ENCODE measurements at places on chromosomes 7 and 10.

DNA sequence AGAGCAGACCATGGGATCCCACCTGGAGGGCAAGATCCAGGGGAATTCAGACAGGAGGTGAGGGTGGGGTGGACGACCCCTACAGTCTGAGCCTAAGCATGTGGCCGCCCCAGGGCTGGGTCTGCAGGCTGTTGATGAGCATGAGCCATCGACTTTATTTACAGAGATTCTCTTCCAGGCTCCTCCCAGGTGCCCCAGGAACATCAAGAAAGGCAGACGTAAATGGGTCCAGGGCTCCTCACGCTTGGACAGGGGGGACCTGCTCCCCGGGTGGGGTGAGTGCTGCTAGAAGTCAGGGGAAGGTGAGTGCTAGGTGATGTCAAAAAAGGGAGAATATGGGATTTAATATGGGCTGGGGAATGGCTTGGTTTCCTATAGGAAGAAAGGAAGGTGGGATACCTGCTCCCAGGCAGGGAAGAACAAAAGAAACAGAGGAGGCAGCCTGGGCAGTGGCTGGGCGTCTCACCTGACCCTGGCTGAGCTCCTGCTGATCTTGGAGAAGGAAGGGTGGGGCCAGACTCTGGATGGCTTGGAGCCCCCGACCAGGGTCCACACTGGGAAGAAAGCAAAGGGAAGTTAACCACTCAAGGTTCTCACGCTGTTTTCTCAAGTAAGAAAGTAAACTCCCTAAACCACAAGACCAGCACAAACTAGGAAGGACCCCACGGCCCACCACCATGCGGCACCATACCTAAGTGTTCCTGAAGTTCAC lies 162.1 kb upstream of the SHH start:
- no peak for DNase-seq

DNA sequence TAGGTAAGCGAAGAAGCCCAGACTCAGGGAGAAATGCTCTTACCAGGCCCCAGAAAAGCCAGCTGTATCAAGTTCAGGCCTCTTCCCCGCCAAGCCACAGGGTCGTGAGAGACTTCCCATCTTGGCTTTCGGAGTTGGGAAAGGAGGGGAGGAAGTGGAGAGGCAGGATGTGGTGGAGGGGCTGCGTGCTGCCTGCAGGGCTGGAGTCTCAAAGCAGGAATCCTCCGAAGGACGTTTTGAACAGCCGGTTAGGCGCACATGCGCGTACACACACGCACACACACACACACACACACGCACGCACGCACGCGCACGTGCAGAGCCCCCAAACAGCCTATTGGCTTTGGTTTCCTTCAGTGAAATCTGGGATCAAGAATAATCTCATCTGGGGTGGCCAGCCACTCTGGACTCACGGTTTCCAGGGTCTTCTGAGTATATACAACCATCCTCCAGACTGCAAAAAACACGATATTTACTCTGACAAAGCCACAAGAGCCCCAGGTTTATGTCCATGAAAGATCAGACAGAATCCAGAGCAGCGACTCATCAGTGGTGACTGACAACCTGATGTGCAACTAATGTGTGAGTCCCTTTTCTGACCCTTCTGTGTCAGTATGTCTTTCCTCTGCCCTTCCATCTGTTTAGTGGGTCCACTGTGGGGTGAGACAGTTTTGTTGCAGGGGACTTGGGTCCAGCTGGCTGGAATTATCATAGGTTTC lies 115.0 kb upstream of the ZNF438 start:
- DNase-seq = peak; percentile 70

GRCh38 chr7:157814931-157815705 lies 478.3 kb downstream of the DNAJB6 start:
- DNase-seq = no peak

DNA sequence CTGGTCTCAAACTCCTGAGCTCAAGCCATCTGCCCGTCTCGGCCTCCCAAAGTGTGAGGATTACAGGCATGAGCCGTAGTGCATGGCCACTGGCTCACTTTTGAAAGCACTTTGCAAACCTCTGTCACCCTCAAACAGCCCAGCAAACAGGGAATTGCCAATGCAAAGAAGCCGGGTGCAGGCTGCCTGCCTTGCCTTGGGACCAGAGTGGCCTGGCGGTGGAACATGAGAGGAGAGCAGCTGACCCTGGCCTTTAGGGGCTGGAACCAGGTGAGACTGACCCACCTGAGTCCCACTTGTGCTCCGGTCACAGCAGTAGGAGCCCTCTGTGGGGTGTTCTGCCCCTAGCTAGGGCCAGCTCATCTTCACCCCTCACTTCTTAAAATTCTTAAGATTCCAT lies 237.1 kb upstream of the GALNT17 start:
- no peak for DNase-seq

DNA sequence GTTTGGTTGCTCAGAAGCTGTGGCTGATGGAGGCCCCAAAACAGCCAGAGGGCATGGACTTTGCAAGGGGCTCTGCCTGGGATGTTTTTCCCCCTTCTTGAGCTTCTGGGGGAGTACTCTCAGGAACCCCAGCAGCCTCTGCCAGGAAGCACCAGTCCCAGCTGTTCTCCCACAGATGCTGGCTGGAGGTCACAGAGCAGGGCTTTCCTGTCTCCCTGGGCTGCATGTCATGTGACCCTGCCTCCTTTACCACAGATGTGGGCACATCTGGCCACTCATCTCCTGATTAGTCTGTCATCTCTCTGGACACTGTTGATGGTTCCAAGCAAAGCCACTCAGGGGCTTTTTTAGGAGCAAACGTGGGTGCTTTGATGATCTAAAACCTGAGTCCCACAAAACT lies 136.7 kb downstream of the NEURL1 start:
- no peak for DNase-seq

DNA sequence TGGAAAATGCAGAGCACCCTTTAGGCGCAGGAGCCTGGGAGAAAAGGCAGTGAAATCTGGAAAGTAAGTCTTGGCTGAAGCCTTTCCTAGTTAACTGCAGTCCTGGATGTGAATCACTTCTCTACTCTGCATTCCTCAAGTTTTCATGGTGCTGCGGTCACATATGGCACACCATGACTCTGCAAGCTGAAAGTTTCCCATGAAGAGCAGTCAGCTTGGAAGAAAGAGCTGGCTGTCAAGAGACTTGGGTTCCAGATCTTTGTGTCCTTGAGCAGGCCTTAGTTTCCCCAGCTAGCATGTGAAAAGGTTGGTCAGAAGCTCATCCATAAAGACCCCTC lies 548.3 kb downstream of the SORCS3 start:
- peak; percentile 20 for DNase-seq

- no peak for DNase-seq
Measured at GRCh38 chr7:64914557-64914956, 11.5 kb downstream of the ZNF273 start.

GRCh38 chr10:64486149-64486548 lies 964.9 kb downstream of the REEP3 start:
- peak; percentile 16 for DNase-seq

- DNase-seq = peak; percentile 48
Measured at GRCh38 chr10:30747633-30748032, 118.1 kb upstream of the LYZL2 start.

DNA sequence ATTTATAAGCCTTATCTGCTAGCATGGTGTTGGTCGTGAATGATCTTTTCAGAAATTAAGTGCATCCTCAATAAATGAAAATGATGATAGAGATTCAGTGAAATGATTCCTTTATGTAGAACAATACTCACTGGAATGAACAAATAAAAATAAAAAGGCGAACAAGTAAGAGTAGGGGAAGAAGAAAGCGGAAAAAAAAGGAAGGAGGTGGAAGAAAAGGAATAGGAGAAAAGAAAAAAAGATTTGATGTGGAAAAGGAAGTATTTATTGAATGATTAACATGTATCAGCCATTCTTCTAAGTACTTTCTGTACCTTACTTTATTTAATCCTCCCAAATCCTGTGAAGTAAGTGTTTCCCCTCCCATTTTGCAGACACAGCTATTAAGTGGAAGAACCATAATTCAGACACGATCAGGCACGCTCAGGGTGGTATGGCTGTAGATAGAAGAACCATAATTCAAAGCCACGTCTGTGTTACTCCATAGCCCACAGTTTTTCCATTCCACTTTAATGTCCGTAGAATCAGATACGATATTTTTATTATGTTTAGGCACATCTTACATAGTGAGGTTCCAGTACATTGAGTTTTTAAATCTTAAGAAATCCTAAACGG lies 156.2 kb upstream of the LAMB4 start:
- no peak for DNase-seq

DNA sequence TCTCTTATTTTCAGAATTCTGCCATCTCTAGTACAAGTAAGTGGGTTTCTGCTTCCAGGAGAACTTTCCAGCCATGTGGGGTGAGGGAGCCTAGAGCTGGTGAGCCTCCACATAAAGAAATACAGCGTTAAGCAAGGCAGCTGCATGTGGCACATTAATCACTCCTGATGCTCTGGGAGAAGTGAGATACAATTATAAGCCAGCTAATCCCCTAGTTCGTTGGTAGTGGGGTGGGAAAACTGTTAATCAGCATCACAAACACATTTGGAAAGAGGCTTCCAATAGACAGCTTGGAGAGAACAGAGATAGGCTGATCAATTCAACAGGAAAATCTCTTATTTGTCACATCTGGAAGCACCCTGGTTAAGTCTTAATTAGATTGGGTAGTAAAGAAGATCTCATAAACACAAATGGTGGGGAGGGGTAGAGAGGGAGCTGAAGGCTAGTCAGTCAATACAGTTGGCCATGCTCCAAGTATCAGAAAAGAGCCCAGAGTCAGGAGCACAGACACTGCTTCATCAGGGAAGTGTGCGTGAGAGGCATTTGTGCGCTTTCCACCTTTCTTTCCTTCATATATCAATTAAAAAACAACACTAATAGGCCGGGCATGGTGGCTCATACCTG lies 130.6 kb downstream of the SORCS1 start:
- DNase-seq = no peak

DNA sequence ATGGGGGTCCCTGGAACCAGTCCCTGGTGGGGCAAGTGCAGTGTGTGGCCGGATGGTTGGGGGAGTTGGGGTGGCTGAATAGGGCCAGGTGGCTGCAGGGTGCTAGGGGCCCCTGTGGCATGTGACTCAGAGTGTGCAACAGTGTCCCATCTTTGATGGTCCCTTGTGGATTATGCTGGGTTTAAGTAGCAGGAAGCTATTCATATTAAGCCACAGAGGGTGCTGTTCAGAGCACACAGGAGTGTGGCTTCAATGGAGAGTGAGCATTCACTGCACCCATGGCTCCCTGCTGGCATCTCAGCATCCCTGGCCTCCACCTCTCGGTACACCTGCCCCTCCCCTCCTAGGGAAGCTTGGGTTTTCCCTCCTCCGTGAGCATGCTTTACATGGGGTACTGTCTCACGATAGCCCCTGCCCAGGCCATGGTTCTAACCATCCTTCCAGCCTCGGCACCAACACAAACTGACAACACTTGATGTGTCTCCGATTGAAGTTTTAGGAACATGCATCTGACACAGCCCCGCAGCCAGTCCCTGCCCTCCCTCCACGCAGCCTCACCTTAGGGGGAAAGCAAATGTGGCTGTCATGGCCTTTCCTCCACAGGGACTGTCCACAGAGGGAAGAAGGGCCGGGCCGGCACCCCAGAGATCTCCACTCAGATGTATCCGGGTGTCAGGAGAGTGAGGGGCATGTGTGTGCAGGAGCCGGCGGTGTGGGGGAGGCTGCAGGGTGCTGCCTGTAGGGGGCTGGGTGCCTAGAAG lies 30.4 kb upstream of the PPIF start:
- DNase-seq = no peak

DNA sequence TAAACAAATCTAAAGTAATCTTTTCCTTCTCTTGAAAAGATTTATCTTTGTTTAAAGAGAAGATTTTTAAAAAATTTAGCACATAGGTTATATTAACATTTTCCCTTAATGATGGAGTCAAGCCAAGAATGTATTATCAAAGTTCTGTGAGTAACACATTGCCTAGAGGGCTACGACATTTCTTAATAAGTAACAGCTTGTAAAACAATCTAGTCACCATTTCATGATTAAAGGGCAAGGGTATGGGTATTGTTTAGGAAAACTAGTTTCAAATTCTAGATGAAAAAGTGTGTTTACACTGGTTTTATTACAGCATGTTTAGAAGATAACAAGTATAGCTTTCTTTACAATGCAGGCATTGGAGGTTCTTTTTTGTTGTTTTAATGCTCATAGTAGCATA lies 28.6 kb upstream of the LAMB4 start:
- peak; percentile 49 for DNase-seq

- DNase-seq = no peak
Measured at GRCh38 chr10:6117711-6118110, 28.9 kb downstream of the RBM17 start.

DNA sequence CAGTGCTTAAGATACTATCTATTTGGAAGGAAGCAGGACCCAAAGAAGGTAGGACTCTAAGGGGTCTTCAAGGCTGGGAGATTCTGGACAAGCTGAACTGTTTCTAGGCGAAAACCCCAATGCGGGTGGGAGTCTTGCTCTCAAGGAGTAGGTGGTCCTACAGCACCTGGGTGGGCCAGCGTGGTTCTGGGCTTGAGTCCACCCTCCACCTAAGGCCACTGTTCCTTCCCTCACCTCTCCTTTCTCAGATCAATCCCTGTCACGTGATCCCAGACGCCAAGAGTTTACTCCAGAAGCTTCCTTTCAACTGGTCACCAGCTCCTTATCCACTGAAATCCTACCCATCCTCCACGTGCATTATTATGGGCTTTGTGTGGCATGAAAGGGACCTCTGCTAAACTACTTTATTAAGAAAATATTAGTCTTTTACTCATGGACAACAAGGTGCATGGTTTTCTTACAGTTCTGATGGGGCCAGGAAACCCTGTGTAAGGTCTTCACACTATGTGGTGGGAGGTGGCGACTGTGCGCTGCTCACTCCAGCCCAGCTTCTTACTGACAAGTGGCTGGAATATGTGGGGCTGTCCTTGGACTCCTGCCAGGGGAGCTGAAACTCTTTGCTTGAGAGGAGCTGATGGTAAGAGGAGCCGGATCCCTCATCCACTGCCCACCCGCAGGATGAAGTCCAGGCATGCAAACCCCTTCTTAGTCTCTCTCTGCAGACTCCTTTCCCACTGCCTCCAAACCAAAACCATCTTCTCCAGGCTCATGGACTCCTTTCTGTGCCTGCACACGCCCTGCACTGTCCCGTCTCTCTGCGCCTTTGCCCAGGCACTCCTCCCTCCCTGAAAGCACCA lies 1.6 kb downstream of the ZNF746 start:
- DNase-seq = peak; percentile 66

- DNase-seq = peak; percentile 61
Measured at GRCh38 chr10:119670717-119671116, 19.5 kb downstream of the BAG3 start.

DNA sequence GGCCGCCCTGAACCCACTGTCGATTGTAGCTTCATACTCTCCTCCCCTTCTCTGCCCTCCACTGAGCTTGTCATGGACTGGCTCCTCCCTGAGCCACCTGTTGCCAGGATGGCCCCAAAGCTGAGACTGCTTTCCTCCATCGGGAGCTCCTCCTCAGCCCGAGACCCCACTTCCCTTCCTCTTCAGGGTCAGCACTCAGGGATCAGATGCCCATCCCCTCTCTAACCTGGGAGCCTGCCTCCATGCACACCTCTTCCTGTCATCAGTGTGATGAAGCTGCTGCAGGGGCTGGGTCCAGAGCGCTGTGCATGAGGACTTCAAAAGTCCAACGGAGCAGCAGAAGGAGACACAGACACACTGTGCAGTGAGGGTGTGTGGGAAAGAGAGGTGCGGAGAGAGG lies 201.1 kb downstream of the WDR37 start:
- DNase-seq = no peak

GRCh38 chr10:80945264-80945880 lies 407.7 kb downstream of the SH2D4B start:
- DNase-seq = peak; percentile 32
